Lung (tissue), 17 donors: ENCODE measurements at places on chromosomes 2 and 18.

- peak; percentile 69 for DNase-seq
Observed at GRCh38 chr2:219453671-219454590, 19.3 kb downstream of the SPEG start.

DNA sequence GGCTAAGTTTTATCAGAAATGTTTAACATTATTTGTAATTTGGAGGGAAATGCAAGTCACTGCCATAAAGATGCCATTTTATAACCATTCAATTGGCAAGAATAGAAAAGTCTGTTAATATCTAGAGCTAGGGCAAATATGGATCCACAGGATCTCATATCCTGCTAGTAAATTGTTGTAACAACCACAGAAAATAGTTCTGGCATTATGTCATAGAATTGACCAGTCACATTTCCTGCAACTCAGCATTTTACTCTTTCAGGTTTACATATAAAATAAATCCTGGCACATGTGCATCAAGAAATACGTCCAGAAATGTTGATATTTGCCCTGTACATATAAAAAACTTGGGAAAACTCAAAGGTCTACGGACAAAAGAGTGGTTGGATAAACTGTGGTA is 32.9 kb downstream of the OSBPL6 start:
- no peak for DNase-seq

DNA sequence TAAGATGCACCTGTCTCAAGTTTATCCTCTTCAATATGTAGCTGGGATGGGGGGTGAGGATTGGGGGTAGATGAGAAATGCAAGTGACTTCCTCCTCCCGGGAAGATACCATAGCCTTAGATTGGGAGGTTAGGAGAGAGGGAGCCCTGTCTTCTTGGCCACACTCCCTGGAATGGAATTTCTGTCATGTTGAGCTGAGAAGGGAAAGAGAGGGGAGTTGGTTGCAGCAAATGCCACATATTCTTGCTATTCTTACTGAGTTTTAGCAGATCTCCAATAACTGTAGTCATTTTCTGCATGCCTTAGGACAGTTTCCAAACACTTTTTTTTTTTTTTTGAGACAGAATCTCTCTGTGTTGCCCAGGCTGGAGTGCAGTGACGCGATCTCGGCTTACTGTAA is 35.9 kb downstream of the TAF4B start:
- DNase-seq: no peak

GRCh38 chr18:38902796-38903195 is 1337.2 kb upstream of the CELF4 start:
- no peak for DNase-seq

DNA sequence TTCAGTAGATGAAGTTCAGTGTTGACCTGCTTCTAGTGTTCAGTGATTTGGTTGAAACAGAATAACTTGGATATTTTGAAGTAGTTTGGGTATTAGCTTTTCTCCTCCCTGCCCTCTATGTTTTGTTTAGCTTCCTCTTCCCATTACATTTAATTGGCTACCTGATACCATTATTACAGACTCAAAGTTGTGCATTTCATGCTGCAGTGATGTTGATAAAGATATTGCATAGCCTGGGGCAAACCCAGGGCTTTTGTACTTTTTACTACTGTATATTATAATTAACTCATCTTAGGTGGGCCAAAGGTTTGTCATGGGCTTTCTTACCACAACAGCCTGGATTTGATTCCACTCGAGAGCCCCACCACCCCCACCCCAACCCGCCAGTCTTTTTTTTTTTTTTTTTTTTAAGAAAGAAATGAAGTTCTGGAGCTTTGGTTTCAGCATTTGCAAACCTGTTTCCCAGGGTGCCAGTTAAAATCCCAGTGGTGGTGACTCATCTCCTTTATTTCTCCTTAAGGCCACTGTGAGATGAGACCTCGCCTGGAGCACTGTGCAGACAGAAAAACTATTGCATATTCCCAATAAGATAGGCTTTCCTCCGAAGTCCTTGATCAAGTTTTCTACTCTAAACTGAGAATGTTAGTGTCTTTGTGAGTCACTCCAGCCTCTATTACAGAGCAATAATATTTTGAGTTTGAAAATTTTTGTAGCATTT is 393.7 kb upstream of the FANCL start:
- no peak for DNase-seq

DNA sequence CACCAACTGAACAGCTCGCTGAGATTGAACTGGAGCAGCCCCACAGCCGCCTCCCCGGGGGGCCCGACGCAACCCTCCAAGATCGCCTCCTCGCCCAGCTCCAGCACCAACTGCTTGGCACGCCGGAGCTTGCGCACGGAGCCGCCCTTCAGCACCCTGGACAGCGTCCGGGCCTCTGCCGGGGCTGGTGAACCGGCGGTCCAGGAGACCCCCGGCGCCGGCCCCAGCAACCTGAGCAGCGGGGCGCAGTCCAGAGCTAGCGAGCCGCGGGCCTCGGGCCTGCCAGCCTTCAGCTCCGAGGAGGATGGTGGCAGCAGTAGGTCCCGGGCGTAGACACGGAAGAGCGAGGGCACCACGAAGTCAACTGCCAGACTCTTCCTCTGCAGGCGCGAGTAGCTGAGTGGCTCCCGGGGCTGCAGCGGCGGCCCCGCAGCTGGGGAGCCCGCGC is 1.2 kb downstream of the ALK start:
- DNase-seq: peak; percentile 82

DNA sequence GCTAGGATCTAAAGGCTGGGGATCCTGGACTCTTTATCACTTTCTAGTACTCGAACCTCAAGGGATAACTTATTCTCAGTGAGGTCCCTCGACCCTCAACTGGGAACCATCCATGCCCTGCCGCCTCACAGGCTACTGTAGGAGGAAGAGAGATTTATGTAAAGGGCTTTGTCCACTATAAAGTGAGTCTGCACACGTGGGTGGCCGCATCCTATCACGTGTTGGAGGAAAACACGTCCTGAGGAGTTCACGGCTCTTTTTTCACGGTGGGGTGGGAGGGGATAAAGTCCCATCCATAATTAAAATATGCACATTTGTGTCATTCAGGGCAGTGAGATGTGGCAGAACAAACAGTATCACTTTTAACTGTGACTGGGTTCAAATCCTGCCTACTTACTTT is 176.6 kb downstream of the KLHL29 start:
- DNase-seq: no peak

GRCh38 chr2:101344137-101344536 is 35.6 kb upstream of the RNF149 start:
- DNase-seq: no peak
